ENCODE measurements at places on chromosomes 1 and 21. TPM values are rescaled to one million over a fixed set of nuclear protein-coding genes. Genes with fewer than 3 reads are reported as not detected.

DNA sequence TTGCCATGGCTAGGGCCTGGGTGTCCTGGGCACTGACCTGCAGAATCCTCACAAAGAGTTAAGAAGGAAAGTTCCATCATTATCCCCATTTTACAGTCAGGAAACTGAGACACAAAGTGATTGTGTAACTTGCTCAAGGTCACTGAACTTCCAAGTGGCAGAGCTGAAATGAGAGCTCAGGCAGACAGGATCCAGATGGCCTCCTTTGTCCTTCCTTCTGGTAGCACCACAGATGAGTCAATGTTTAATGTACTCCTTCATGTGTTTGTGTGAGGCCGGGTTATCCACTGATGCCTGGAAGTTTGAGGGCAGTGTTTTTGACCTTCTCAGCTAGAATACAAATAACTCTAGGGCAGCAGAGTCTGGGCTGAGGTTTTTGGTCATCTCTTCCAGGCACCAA lies 207.0 kb downstream of the TNR start:
- DNase-seq: no peak

DNA sequence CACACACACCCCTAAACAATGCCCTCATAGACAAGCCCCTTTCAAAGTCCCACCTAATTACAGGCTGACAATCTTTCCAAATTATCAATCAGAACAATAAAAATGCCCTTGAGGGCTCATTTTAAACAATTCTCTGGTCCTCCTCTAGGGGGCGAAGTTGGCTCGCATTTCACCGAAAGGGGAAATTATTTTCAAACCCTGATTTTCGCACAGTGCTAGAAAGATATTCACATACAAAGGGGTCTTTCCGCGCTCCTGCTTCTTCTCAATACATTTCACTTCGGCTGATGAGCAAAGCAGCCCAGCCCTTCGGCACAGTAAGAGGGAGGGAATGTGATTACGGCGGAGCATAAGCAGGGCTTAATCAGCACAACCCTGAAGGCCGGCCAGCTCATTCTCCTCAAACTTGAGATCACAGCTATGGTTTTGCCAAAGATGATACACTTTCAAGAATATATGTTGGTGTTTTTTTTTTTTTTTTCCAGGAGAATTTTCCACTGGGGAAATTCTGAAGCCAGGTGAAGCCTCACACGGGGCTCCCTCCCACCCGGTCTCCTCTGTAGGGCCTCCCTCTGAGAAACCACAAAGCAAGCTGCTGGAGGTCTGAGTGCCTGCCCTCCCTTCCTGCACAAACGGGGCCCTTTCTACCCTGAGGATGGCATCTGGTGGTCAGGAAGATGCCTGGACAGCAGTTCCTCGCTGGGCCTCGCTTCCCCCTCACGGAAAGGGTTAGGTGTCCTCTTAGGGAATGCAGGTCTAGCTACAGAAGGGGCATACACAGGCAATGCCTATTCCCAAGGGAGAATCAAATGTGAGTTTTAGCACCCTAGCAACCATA lies 66.9 kb downstream of the GNG12 start:
- DNase-seq: peak; percentile 66

GRCh38 chr1:169113613-169114119 lies 7.2 kb downstream of the ATP1B1 start:
- DNase-seq: peak; percentile 51

GRCh38 chr1:239263801-239264200 lies 122.6 kb upstream of the CHRM3 start:
- DNase-seq: no peak

DNA sequence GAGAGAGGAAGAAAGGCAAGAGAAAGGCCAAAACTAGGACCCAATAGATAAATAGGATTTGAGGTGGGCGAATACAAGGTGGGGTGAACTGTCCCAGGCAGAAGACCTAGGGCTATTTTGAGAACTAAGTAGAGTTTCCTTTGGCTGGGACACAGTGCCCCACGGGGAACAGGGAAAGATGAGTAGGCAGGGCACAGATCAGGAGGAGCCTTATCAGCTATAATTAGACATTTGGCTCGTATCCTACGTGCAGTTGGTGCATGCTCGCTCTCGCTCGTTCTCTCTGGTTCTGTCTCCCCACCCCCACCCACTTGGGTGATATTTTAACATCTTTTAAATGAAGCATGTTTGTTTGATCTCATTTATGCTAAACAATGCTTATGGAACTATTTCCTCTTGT lies 235.0 kb upstream of the JUN start:
- DNase-seq: no peak

DNA sequence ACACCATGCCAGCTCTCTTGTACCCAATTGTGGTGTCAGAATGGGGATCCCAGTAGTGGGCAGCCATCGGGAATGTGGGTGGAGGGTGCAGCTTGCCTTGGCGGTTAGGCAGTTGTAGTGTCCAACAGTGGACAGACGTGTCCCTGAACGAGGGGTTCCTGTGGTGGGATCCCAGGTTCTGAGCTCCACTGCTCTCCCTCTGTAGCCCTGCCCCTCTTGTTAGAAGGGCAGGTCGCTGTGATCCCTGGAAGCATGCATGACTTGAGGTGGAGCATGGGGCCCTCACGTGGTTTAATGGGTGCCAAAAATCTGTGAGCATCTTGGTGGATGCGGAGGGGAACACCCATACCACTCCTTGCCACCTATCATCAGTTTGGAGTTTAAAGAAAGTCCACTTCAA lies 4.3 kb downstream of the GALNT2 start:
- no peak for DNase-seq

DNA sequence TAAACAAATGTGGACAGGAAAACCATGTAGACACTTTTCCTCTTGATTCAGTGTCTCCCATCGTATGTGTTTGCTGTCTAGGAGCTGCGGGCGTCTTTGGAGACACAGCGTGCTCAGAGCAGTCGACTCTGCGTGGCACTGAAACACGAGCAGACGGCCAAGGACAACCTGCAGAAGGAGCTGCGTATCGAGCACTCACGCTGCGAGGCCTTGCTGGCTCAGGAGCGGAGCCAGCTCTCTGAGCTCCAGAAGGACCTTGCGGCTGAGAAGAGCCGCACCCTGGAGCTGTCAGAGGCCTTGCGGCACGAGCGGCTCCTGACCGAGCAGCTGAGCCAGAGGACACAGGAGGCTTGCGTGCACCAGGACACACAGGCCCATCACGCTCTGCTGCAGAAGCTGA lies 27.2 kb upstream of the DIP2A start:
- no peak for DNase-seq

DNA sequence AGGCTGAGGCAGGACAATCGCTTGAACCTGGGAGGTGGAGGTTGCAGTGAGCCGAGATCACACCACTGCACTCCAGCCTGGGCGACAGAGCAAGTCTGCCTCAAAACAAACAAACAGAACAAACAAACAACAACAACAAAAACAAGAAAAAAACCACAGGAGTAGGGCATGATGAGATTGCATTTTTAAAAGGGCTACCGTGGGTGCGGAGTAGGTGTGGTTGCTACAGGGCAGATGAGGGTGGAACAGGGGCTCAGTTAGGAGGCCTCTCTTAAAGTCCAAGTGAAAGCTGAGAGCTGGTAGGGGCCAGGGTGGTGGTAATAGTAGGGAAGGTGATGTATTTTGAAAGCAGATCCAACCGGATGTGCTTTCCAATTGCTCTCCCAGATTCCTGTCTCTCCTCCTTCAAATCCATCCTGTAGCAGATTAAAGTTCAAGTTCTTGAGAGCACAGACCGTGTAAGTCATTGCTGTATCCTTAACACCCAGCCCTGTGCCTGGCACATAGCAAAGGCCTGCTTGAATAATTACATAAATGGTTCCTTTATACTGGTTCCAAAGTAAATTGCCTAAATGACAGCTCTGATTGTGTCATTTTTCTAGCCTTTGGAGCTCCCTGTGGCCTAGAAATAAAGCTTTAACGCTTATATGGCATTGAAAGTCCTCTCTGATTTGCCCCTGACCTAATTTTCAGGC lies 4.2 kb upstream of the LINGO4 start:
- DNase-seq: no peak

DNA sequence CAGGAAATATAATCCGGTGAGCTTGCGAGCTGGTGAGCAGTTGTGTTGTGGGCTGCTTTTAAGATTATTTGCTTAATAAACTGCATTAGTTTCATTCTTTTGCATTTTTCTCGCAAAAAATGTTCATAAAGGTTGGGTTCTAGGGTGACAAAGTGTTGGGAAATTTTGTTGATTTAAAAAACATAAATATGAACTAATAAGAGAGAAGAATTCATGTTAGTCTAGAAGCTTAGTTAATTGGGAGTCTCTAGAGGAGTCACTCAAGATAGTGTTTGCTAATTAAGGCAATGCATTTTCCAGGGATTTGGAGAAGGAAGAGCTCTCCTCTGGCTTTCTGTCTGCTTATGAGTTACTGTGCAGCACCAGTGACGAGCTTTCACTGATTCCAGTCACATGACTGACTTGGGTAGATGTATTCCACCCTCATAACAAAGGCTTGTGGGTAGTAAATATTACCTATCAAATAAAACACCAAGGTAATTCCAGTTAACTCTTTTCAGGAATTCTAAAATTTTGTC lies 417.0 kb downstream of the PTBP2 start:
- peak; percentile 5 for DNase-seq

- no peak for DNase-seq
Observed at GRCh38 chr1:225253784-225254183, 174.1 kb downstream of the LBR start.

DNA sequence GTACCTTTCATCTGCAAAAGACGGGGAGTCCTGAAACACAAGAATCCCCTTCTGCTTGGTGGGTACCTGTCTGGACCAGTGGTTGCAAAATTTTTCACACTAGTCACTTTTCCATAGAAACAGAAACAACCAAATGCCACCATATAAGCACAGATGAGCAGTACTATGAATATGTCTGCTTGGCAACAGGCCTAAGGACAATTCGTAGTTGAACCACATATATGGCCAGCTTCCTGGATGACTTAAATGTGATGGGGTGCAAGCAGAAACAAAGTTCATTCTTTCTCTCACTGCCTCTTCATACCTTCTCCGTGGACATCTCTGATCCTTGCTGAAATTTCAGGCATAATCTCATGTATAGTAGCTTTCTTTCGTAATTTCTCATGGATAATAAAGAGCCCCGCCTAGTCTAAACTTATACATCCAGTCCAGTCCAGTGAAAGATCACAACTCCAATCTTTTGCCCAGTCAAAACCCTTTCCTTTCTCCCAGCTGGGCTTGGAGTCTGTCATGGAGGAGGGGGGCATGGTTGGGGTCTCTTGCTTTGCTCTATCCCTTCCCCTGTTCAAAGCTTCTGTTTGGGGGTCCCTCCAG lies 7.0 kb downstream of the FCAMR start:
- no peak for DNase-seq

- peak; percentile 28 for DNase-seq
Observed at GRCh38 chr1:17826165-17826488, 71.0 kb downstream of the ACTL8 start.

GRCh38 chr1:202966006-202966898 lies 805 bp downstream of the CYB5R1 start:
- no peak for DNase-seq

DNA sequence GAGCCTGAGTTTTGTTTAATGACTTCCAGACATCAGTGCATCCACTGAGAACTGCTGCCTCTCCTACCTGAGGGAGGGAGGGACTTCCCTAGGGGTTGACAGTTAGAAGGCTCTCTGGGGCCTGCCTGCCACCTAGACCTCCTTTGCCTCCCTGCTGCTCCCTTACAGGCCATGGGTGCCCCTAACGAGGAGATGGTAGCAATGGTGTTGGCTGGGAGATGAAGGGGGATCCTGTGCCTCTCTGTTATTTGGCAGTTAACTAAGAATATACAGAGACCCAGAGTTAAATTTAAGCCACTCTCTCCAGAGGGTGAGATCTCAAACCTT lies 66.1 kb downstream of the UBE2U start:
- no peak for DNase-seq

Gene DIO1
- not detected for total RNA-seq

Gene FMN2
- total RNA-seq: not detected

Gene FAM131C
- total RNA-seq: 0.43 TPM

Gene GRHL3
- 5.5 TPM for total RNA-seq

Gene TRABD2B
- total RNA-seq: not detected
